Stimulated activated CD4-positive, alpha-beta T cell treated with anti-CD3 and anti-CD28 coated beads, TNF-alpha, amount 100 ng/mL, for 24 hours (primary cell): ENCODE measurements at places on chromosomes 2 and 18.

DNA sequence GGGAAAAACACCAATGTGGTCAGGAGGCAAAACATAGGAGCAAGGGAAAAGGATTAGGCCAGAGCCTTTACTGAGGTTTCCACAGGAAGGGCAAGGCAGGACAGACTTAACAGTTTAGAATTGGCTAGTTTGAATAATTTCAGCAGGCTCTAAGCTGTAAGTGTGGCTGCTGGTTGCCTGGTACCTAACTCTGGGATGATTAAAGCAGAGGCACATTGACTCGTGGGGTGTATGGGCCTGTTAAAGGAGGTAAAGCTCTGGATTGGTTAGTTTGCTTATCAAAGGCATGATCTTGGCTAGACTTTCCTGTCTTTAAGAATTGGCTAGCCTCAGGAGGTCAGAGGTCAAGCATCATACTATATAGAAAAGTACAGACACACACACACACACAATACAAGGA is 132.6 kb downstream of the SPAG16 start:
- no peak for DNase-seq

GRCh38 chr2:159156834-159157233 is 129.7 kb downstream of the WDSUB1 start:
- no peak for DNase-seq

DNA sequence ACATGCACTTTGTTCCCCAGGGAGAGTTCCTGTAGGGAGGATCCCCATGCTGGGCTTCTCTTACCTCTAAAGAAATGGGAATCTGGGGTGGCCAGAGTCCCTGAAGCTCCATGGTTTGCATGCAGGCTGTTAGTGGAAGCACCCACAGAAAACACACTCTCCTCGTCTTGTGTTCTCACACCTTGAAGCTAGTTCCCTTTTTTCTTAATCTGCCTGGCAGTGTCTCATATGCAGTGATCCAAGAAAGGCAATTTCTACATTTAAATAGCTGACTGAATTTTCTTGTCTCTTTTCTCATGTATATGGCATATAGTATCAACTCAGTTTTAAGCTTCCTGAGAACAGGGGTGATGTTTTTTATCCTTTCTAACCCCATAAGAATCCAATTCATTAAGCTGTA is 65.0 kb downstream of the LINC00305 start:
- DNase-seq: no peak

DNA sequence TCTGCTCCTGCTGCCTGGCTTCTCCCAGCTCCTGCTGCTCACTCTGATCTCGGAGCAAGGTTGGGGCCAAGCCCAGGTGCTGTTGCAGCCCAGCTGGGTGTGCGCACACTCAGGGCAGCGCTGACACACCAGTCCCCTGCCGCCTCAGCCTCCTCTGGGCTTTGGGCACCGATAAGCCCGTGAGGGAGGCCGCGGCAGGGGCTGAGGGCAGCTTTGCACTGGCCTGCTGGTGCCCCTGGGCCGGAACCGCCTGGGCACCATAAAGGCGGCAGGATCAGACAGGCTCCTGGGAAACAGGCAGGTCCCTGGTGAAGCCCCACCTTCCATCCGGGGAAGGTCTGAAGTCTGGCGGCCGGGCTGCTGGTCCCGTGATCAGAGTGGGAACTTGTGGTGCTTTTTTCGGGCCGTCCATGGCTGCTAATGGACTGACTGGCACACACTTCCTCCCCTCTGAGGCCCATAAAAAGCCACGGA is 14.1 kb upstream of the EML6 start:
- DNase-seq: no peak

- no peak for DNase-seq
Measured at GRCh38 chr2:111053266-111053665, 67.4 kb upstream of the BCL2L11 start.

DNA sequence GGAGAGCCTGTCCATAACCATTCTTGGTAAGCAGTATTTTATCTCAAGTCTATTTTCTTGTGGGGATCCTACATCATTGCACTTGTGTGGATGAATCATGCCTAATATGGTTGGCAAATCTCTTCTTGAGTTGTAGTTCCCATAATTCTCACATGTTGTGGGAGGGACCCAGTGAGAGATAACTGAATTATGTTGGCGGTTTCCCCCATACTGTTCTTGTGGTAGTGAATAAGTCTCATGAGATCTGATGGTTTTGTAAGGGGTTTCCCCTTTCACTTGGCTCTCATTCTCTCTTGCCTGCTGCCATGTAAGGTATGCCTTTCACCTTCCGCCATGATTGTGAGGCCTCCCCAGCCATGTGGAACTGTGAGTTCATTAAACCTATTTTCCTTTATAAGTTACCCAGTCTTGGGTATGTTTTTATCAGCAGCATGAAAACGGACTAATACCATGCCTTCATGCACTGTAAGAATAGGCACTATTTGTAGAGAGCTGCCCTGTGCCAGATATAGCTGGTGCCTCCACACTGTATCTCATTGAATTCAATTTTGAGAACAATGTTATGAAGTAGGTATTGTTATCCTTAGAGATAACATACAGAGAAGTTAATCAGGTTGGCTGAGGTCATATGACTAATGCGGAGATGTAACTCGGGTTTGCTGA is 148.3 kb downstream of the PLCL1 start:
- DNase-seq: peak; percentile 10

- DNase-seq: no peak
Measured at GRCh38 chr2:179837408-179837807, 24.0 kb downstream of the ZNF385B start.

- no peak for DNase-seq
Measured at GRCh38 chr2:226410247-226410835, 389.3 kb downstream of the IRS1 start.

- DNase-seq: no peak
Measured at GRCh38 chr18:31688606-31689005, 4.2 kb upstream of the B4GALT6 start.

- DNase-seq: no peak
Measured at GRCh38 chr2:142938240-142938639, 60.8 kb downstream of the KYNU start.

GRCh38 chr2:198325359-198325758 is 521.0 kb downstream of the PLCL1 start:
- no peak for DNase-seq

- DNase-seq: no peak
Measured at GRCh38 chr2:56130463-56131070, 53.2 kb upstream of the CCDC85A start.

- peak; percentile 45 for DNase-seq
Measured at GRCh38 chr2:118882693-118883336, 35.4 kb upstream of the EN1 start.

- DNase-seq: no peak
Measured at GRCh38 chr2:1708476-1709334, 35.6 kb downstream of the PXDN start.

GRCh38 chr2:27053776-27054175 is 2.3 kb downstream of the AGBL5 start:
- no peak for DNase-seq

- no peak for DNase-seq
Measured at GRCh38 chr18:53443336-53443735, 781.1 kb downstream of the MBD2 start.

GRCh38 chr2:8253781-8254180 is 428.1 kb upstream of the ID2 start:
- no peak for DNase-seq

DNA sequence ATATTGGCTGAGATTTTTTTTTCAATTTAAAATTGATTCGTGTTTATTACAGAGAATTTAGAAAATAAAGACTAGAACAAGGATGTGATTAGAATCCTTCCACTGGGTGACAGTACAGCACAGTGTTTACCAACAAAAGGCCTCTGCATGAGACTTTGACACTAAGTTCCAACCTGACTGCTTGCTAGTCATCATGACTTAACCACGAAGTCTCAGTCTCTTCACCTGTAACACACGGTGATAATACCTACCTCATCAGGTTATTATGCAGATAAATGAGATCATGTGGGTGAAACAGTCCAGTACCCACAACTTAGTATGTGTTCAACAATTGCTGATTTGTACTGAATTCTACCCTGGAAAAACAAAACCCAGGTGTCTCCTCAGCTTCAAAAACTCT is 151.2 kb downstream of the STK39 start:
- no peak for DNase-seq

DNA sequence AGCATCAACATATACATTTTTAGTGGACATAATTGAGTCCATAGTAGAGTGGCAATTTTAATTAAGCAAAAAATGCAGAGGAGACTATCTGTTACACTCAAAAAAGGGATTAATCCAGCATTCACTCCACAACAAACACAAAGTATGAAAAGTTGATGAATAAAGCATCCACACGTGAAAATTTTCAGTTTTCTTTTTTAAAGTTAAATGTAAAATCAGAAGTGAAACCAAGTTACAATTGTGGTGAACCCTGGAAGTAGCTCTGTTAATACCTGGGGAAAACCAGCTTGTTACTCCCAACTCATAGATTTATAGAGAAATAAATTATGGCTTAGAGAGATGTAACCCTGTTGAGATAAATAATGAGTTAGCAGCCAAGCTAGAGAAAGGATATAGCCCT is 807.8 kb downstream of the TRIB2 start:
- no peak for DNase-seq

DNA sequence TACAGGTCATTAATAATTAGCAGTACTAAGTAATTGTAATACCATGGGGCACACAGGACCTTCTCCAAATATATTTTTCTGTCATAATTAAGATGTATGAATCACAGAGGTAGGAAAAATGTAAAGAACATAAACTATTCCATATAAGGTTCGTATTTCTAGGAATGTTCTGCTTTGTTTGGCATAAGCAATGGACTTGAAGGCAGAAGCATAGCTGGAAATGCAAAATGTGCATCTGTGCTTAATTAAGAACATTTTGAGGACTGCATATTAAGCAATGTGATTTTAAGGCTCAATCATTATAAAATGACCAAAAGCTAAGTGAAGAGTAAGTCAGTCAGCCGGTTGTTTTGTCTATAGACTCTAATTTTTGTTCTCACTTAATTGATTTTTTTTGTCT is 123.2 kb downstream of the RBM43 start:
- DNase-seq: no peak

- DNase-seq: peak; percentile 42
Measured at GRCh38 chr2:176126929-176127773, 2.4 kb upstream of the HOXD8 start.

GRCh38 chr2:160694631-160695030 is 201.0 kb upstream of the RBMS1 start:
- DNase-seq: no peak

- no peak for DNase-seq
Measured at GRCh38 chr2:12126318-12126717, 379.9 kb downstream of the LPIN1 start.

DNA sequence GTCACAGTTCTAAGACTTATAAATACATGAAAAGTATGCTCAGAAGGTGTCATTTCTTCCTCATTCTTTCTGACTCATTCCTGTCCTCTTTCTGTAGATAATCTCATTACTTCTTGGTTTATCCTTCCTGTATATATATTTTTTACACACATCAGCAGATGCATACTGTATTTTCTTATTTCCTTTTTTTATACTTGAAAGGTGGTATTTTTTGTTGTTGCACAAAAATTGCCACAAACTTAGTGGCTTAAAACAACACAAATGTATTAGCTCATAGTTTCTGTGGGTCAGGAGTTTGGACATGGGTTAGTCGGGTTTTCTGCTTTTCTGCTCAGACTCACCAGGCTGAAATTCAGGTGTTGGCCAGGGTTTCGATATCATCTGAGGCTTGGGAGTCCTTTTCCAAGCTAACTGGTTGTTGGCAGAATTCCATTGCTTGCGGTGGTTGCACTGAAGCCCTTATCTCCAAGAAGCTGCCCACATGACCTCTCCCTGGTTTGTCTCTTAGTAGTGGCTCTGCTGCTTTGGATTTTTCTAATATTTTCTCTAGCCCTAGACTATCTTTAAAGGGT is 162.6 kb downstream of the FMNL2 start:
- DNase-seq: no peak
